Stimulated activated CD8-positive, alpha-beta memory T cell treated with anti-CD3 and anti-CD28 coated beads, Interleukin-15, amount 100 ng/mL, for 1 hour (primary cell): ENCODE measurements at places on chromosomes 7 and 10.
A peak's percentile ranks its signal among the peaks of the same experiment; 100 is the strongest.

DNA sequence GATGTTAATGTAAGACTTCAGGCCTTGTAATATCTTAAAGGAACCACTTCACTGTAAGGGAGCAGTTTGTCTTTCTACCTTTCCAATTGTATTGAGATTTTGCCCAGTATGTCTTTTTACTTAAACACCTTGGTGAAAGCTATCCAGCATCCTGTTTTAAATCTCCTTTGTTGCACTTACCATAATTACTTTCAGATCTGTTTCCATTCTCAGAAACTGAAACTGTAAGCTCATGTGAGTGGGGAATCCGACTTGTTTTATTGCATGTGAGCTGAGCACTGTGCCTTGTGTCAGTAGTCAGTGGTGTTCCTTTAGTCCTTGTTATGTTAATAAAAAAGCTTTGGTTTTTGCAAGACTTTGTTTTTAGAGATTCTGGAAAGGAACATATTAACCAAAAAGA, 42.2 kb downstream of the BMPR1A start:
- no peak for DNase-seq

- DNase-seq, result no peak
Observed at GRCh38 chr7:50687575-50688225, 95.0 kb downstream of the GRB10 start.

GRCh38 chr10:98758463-98758862, 311.7 kb upstream of the HPS1 start:
- no peak for DNase-seq

DNA sequence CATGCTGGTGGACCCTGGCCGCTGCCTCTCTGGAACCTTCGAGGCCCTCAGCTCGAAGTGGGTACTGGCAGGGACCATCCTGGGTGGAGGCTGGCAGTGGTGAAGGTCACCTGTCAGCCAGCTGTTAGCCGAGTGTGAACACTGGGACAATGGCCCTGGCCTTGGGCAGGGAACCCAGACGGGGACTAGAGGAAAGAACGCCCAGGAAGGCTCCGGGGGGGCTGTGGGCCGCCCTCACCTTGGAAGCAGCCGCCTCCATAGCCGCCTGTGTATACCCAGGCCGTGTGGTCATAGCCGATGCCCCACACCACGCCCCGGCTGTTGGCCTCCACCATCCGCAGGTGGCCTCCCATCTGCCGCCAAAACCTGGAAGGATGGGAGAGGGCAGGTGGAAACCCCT, 17.6 kb downstream of the BHLHA15 start:
- no peak for DNase-seq

- no peak for DNase-seq
Observed at GRCh38 chr10:90775351-90776028, 82.3 kb downstream of the HTR7 start.

GRCh38 chr10:21300551-21300950, 224.9 kb downstream of the SKIDA1 start:
- no peak for DNase-seq

DNA sequence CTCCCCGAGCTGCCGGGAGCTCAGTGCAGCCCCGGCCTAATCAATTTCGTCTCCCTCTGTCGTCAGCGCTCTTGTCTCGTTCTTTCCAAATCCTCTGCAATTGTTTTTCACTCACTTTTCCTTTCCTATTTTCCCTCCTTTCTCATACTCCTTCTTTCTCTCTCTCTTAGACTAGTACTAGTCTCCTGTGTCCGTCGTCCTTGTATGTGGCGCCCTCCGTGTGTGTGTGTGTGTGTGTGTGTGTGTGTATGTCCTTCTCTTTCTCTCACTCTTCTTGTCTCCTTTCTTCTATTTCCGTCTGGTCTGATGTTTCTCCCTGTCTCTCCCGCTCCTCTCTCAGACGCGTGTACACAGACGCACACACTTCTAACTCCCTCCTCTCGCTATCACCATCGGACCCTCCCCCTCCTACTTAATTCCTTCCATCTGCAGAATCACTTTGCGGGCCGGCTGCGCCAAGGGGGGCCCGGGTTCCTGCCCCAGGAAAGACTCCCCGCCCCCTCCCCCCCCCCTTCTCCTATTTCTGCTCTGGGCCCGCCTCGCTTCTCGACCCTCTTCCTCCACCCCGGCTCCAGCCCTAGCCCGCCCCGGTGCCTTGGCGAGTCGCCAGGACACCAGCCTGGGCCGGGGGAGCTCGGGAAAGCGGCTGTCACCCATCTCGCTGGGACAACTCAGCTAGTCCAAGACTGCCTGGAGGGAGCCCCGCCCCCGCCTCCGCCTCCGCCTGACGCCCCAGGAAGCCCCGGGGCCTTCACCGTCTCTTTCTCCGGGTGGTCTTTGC, 743 bp upstream of the ZCCHC24 start:
- no peak for DNase-seq

DNA sequence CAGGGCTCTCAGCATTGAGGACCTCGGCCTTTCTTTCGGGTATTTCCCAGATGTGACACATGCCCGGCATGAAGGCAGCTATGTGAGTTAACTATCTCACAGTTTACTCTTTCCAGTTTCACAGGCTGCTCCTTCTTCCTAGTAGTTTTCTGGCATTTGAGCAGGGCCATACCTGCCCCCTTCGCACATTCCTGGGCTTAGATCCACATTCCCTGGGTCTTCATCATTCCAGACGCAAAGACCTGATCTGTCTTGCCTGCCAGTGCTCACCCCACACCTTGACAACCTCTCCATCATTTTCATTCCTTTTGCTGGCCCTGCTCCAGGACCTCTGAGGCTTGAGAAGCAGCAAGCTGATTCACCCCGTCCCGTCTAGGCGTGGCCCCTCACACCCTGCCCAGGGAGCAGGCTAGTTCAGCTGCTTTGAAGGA, 227.5 kb downstream of the WDR11 start:
- no peak for DNase-seq

DNA sequence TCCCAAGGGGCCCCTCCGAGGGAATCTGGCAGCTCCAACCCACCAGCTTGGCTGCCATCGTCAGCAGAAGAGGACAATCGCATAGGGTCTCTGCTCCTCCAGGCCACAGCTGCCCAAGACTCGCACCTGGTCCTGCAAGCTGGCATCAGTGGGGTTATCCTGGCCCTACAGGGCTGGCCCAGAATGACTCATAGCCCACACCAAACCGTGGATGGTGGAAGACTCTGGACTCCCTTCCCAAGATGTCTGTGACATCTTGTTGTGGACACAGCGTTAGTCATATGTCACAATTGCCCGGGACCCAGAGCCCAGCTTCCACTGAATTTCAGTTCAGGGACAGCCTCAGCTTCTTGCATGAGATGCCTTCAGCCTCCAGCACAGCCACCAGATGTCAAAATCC, 91.5 kb upstream of the CUX1 start:
- no peak for DNase-seq

DNA sequence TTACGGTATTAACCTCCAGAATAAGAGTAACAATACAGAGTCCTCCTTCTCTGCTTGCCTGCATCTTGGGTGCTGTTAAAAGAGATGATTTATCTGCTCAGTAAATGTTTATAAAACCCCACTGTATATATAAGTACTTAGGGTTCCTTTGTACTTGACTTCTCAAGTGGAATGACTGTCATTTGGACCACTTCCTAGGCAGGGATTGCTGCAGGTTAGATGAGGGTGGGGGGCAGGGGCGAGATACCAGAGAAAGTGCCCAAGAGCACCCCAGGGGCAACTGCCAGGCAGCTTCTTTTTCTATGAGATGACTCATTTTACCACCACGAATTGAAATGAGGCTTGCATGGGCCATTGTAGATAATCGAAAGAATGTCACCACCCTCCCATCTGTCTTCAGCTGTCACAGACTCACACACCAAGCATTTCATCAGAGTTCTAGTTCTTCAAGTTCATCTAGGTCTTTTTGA, 421.9 kb upstream of the GALNT17 start:
- no peak for DNase-seq

GRCh38 chr10:42898037-42898960, 115.7 kb downstream of the BMS1 start:
- DNase-seq, result no peak

GRCh38 chr10:84156768-84157167, 16.8 kb upstream of the GPR15LG start:
- no peak for DNase-seq

- DNase-seq, result no peak
Observed at GRCh38 chr7:121576148-121576917, 180.2 kb upstream of the FAM3C start.

DNA sequence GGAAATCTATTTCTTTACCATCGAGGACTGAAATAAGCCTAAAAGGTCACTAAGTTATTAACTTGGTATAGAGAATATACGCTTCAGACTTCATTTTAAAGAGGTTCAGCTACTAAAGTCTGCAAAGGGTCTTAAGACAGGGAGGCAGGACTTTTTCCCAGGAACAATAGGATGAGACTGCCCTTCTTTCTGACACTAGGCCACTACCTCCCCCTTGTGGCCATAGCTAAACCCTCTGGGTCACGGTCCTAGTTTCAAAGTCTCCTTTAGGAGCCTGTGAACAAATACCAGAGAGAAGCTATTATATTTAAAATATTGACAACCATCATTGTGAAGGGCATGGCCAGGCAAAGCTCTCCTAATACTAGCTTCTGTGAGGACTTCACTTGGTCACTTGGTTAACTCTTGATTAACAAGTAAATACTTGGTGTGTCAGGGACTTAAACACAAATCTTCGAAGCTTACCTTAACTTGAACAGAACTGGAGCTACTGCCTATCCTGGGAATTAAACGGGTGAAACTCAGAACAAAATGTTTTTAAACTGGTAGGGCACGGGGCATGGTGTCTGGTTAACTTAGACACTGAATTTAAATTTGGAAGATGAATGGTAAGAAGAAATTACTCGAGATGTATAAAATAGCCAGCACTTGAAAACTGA, 75.6 kb downstream of the CCDC6 start:
- DNase-seq, result no peak

GRCh38 chr10:121459622-121460453, 138.4 kb downstream of the FGFR2 start:
- no peak for DNase-seq

DNA sequence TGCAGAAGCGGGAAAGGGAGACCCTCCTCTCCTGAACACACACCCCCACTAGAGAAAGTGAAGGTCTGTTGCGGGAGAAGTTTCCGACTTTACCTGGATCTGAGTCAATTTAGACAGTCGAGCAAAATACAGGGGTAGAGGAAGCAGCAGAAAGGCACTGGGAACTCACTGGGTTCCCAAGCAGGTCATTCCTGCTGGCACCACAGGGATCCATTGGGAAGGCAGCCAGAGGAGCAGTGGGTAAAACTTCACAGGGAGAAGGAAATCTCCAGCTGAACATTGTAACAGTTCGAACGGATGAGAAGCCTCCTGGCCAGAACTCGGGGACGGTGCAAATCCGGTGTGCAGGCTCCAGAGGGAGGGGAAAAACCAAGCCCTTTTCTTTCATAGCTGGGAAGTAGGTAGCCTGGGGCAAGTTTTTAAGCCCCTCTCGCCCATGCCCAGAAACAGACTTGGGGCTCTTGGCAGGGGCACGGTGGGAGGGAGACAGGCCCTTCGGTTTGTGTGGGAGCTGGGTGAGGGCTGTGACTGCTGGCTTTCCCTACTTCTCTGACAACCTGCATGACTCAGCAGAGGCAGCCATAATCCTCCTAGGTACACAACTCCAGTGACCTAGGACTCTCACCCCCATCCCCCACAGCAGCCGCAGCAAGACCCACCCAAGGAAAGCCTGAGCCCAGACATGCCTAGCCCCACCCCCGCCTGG, 51.9 kb downstream of the DDC start:
- no peak for DNase-seq

DNA sequence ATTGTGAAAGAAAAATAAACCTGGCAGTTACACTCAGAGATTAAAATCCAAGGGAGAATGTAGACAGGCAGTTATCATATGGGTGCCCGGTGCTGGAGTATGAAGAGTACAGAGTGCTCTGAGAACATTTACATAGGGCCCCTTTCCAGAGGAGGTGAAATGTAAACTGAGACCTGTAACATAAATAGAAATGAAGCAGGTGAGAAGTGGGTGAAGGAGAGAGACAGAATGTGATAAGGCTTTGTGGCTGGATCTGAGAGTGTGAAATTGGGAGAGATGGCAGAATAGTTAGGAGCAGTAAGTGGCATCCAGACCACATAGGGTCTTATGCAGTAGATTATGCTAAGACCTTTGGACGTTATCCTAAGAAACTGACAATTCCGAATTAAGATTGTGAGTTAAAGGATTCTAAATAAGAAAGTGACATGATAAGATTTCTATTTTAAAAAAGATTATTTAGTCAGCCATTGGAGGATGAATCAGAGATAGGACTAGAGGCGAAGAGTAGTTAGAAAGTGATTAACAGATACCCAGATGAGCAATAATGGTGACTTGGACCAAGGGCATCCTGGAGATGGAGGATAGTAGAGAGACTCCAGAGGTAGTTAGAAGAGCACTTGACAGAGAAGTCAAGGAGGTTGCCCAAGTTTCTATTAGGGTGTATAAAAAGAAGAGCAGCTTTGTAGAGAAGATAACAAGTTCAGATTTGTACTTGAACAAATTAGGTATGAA, 36.7 kb downstream of the DNAH11 start:
- DNase-seq, result no peak

GRCh38 chr10:21464134-21464533, 61.3 kb downstream of the SKIDA1 start:
- DNase-seq, result no peak

GRCh38 chr7:129680400-129680799, 68.9 kb downstream of the NRF1 start:
- no peak for DNase-seq

- no peak for DNase-seq
Observed at GRCh38 chr10:129662426-129662825, 195.4 kb downstream of the MGMT start.

DNA sequence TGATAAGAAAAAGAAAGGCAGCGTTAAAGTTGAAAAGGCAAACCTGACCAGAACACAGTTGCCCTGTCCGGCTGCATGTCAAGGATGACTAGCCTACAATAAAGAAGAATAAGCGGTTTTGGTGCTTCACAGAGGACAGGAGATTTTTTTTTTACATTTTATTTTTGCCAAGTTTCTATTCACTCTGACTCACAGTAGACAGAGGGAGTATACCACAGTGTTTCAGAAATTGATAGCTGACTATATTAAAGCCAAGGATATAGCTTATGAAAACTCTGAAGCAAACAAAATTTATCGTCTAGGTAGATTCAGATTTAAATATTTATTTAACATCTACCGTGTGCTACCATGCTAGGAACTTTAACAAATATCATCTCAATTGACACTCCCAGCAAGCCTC, 16.9 kb upstream of the POLR1F start:
- no peak for DNase-seq

DNA sequence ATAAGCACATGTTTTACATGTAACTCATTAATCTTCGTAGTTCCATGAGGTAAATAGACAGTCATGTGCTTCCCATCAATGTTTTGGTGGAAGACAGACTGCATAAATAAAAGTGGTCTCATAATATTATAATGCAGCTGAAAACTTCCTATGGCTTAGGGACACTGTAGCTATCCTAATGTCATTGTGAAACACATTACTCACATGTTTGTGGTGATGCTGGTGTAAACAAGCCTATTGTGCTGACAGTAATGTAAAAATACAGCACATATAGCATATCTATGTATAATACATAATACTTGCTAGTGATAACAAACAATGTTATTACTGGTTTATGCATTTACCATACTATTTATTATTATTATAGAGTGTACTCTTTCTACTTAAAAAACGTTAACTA, 37.2 kb upstream of the PLXDC2 start:
- no peak for DNase-seq

GRCh38 chr7:2566890-2567678, 8.3 kb downstream of the IQCE start:
- DNase-seq, result no peak

- DNase-seq, result no peak
Observed at GRCh38 chr10:3231951-3232730, 59.6 kb upstream of the PITRM1 start.

- DNase-seq, result peak; percentile 23
Observed at GRCh38 chr7:105352018-105352612, 36.6 kb downstream of the SRPK2 start.

- DNase-seq, result no peak
Observed at GRCh38 chr7:40629891-40630290, 495.1 kb downstream of the SUGCT start.
